ENCODE measurements at places on chromosomes 1 and 21.

DNA sequence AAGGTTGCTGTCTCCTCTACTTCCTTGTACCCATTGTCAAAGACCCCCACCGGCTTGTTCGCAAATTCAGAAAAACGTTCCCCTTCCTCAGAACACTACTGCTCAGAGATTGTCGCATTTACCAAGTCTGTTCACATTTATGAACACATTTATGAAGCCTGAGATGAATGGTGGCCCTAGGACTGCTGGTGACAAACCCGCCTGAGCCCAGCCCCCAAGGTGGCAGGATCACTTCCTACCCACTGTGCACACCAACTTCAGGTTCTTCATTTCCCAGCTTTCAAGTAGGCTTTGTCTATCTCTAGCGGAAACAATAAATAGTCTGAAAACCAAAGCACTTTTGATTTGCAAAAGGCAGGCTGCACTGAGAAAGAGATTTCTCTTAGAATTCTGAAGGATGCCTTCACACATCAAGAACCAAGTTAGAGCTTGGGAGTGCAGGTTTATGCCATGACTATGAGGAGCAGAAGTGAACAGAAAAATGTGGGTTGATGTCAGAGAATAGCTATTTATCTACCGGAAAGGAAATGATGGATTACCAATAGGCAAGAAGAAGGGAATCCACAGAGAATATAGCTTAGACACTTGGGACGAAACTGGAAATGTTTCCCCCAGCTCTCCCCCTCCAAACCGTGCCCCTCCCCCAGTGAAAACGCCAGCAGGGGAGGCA is 200.5 kb downstream of the TOMM20 start:
- DNase-seq, result no peak

- no peak for DNase-seq
Measured at GRCh38 chr1:248688527-248689298, 13.9 kb downstream of the OR14I1 start.

GRCh38 chr1:42801832-42802473 is 15.0 kb upstream of the ERMAP start:
- DNase-seq, result no peak

GRCh38 chr1:201557572-201557958 is 18.6 kb downstream of the NAV1 start:
- DNase-seq, result no peak

- no peak for DNase-seq
Measured at GRCh38 chr1:109770331-109771095, 6.8 kb upstream of the EPS8L3 start.

GRCh38 chr1:10424651-10425050 is 5.6 kb upstream of the CENPS start:
- DNase-seq, result no peak

DNA sequence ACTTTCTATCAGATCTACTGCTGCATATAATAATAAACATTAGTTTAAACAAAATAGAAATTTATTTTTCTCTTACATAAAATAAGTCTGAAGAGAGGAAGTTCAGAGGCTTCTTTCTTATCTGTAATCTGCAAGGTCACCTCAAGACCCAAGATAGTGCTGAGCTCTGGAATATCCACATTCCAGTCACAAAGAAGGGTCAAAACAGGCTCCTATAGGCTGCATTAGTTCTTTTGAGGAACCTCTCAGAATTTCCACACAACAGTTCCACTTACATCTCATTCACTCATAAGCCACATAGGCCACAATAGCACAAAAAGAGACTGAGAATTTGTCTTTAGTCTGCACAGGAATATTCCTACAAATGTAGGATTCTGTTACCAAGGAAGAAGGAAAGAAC is 15.4 kb downstream of the DYNLT5 start:
- no peak for DNase-seq

DNA sequence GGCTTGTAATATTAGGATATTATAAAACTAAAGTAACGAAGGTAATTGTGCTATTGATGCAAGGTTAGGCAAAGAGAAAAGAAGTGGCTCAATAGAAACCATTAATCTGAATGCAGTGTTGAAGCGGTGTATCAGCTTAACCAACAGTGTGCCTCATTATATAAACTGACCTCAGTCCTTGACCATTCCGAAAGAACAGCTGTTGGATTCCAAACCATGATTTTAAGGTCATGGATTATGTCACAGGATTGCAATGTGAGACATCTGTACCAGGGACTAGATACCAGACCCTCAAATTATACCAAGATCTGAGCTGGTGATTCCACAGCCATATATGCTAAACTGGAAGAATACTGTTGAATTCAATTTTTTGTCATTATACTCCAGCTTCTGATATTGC is 134.2 kb upstream of the HP1BP3 start:
- DNase-seq, result no peak

All from hematopoietic multipotent progenitor cell treated with erythropoietin and hydrocortisone succinate and interleukin-3 and kit ligand, for 8 days (in vitro differentiated cells).